Esophagus mucosa (tissue), 1 donor: ENCODE measurements at places on chromosomes 1 and 21. TPM values are rescaled to one million over a fixed set of nuclear protein-coding genes. Genes with fewer than 3 reads are reported as not detected.

Gene SLC5A9
- not detected for total RNA-seq

Gene NUF2
- 8.6 TPM for total RNA-seq

Gene SNRNP40
- total RNA-seq = 41.6 TPM

Gene SSR2
- total RNA-seq = 121 TPM

Gene TNFRSF14
- total RNA-seq = 12.0 TPM

DNA sequence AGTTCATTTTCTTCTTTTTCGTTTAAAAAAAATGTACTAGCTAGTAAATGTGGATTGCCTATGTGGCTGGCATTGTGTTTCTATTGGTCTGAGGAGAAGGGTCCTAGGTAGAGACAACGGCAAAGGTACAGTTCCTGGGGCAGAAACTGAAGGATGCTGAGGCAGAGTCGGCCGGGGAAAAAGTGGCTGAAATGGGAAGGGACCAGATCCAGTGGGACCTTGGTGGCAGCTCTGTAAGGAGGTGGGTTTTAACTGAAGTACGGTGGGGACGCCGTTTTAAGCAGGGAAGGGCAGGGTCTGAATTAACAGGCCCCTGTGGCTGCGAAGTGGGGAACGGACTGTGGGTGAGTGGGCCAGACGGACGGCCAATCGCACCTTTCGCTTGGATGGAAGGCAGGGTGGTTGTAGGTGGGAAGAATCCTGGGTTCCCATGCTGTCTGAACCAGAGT is 420 bp upstream of the VPS13D start:
- no peak for ATAC-seq

DNA sequence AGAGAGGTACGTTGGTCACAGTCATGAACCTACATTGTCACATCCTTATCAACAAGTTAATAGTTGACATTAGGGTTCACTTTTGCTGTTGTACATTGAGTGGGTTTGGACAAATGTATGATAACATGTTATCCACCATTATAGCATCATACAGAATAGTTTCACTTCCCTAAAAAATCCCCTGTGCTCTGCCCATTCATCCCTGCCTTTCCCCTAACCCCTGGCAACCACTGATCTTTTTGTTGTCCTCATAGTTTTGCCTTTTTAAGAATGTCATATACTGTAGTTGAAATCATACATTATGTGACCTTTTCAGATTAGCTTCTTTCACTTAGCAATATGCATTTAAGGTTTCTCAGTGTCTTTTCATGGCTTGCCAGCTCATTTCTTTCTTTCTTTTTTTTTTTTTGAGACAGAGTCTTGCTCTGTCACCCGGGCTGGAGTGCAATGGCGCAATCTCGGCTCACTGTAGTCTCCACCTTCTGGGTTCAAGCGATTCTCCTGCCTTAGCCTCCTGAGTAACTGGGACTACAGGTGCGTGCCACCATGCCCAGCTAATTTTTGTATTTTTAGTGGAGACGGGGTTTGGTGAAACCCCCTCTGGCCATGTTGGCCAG is 50.6 kb downstream of the UCK2 start:
- no peak for ATAC-seq

DNA sequence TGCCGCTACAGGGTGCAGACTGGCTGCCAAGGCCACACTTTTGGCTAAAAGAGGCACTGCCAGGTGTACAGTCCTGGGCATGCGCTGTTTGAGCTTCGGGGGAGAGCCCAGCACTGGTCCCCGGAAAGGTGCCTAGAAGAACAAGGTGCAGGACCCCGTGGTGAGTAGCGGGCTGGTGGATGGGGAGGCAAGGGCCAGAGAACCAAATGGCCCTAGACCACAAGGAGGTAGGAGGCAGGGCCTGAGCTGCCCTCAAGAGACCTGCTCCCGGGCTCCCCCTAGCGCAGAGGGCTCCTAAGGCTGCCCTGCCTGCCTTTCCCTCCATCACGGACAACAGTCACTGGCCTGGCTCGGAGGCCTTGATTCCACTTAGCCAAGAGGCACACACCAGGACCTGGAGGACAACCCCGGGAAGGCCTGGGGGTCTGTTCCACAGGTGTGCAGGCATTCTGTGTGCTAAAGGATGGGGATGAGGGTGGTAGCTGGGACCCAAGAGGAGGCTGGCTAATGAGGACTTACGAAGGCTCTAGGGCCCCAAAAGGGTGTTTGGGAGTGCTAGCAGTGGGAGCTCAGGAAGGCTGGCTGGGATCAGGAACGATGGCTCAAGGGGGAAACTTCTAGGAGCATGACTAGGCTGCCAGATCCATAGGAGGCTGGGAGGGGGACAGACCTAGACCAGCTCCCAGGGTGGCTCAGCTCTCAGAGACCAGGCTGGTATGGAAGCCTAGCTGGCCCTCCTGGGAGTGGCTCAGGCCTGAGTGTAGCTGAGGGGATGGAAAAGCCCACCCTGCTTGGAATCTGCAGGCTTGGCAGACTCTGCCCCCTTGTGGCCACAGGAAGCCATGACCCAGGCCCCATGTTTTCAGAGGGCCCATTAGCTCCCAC is 742 bp downstream of the ARTN start:
- ATAC-seq = peak; percentile 57

DNA sequence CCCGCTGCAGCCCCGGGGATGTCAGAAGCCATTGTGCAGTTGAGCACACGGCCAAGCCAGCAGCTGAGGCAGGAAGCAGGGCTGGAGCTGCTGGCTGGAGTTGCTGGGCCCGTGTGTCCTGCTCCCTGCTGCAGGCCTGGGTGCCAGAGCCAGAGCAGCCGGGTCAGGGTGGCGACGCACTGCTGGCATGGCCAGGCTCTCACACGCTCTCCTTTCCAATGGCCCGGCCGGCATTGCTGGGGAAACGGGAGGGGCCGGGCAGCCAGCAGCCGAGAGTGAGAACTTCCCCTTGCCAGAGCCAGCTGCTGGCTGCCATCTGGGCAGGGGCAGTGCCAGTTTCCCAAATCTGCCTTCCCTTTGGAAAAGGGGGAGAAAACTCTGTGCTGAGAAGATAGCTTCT is 82.4 kb upstream of the PROX1 start:
- no peak for ATAC-seq

DNA sequence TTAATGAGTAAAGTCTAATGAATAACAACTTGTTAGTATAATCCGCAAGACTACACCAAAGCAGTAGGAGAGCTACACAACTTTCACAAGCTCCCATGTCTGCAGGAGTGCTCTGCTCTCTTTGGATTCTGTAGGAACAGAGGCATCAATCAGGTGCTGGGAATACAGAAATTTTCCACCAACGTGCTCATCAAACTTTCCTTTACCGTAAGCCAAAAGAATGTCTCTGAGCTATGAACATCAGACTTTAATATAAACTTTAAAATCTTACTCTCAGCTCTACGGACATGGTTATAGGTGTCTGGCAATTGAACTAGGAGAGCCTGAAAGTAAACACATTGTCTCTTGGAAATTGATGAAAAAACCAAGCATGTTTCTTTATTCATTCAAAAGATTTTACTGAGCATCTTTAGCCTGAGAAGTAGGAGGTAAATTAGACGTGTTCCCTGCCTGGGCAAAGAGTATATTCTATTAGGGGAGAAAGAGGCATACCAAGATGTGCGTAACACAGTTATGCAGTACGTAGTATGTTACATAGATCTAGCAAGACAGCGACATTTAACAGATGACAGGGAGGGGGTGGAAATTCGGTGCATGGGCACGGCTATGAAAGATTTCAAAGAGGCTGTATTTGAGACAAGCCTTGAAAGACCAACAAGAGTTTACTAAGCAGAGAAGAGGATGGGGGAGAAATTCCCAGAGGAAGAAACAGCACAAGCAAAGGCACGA is 85.2 kb downstream of the TM2D1 start:
- no peak for ATAC-seq

DNA sequence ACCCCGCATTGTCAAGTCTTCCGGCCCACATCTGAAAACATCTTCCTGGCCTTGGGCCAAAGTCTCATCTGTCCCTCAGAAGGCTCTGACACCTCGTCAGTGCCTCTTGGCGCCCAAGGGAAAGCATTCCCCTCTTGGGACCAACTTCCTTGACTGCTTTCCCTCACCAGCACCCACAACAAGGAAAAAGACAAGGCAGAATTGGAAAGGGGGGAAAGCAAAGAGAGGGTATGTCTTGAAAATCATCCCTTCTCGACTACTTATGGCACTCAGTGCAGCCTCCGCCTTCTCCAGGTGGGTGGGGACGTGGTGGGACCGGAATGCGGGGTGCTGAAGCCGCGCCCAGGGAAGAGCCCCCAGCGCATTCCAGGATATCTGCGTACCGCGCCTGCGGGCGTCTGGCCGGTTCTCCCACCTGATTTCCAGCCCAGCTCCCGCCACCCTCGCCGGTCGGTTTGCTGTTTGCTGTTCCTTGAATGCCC is 554 bp upstream of the SLC39A1 start:
- peak; percentile 26 for ATAC-seq

- ATAC-seq = no peak
Observed at GRCh38 chr1:20399196-20399595, 86.8 kb downstream of the CAMK2N1 start.

DNA sequence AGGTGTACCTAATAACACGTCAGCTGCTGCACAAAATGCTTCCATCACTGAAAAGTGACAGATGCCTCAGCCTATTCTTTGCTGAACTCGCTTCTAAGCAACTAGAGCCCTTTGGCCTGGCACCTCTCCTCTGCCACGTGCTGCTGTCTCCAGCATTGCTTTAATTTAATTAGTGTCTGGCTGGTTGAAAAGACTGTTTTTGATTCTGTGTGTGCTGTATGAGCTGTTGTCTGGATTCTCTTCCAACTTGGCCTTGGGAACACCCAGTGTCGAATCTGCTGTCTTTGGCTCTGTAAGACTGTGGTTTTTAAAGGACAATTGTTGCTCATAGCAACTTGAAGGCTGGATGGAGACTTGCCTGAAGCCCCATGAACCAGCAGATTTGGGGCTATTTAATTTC is 109.5 kb downstream of the PSMG1 start:
- ATAC-seq = no peak

- no peak for ATAC-seq
Observed at GRCh38 chr21:32253215-32253641, 25.6 kb downstream of the MIS18A start.

DNA sequence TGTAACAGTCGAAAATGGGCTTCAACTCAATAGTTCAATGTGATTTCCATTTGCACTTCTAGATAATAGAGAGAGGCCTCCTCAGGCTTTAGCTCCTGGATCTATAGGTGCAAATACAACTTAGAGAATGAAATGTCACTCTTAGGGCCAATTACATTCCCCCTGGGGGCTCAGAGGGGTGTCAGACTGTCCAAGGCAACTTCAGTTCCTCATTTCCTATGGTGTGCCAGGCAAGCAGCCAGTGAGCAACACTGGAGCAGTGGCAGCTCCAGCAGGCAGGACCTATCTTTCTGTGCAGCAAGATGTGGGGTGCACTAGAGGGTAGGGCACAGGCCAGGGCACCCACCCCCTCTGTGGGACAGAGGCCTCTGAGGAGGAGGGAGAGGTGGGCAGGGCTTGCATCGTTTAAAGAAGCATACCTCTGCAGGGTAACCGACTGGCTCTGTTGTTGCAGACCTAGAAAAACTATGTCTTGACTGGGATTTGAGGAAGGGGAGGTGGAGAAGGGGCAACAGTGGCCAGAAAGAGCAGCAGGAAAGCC is 97.3 kb downstream of the SUSD4 start:
- ATAC-seq = no peak

DNA sequence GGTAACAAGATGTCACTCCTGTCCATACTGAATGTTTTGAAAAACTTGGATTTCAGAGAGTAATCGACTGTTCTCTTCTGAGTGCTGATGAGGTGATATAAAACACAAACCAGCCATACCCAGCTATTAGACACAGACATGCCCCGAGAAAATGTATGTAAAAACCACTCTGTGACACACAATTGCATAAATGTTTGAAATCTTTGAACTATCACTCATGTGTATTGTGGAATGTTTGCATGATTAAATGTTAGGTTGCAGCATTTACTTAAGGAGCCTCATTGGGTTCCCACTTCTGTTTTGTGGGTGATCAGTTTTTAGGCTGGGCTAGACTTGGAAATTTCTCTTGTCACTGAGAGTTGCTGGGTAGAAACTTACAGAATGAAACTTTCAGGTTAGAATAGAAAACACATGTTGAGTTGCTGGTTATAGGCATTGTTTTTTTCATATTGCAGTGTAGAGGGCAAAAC is 270.4 kb upstream of the B3GALT2 start:
- no peak for ATAC-seq

DNA sequence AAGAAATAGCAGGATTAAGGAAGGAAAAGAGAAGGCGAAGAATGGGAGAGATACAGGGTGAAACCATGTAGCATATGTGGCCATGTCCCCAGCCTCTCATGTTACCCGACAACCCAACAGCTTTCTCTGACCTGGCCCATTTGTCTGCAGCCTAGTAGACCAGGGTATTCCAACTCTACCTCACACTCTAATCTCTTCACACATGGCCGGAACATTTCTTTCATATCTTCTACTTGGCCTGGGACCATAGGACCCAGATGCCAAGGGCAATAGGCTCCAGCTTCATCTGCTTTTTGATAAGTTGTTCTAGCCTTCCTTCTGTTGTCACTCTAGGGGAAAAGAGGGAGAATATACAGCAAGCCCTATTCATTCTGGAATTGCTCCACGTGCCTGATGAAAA is 95.0 kb upstream of the DPT start:
- ATAC-seq = no peak

DNA sequence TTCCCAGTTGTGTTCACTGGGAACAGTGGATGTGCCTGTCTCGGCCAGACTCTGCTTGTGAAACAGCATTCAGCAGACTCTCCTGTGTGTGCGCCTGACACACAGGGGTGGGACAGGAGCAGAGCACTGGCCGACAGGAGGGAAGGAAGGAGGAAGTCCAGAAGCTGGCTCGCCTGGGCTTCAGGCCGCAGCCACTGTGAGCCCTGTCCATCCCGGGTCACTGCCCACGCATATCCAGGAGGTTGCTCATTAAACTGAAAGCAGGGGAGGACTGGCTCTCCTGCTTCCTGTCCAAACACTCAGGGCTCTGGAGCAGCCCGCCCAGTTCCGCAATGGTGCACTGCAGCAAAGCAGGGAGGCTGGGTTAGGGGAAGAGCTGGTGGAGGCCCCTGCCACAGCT is 218.7 kb upstream of the VAMP3 start:
- no peak for ATAC-seq

DNA sequence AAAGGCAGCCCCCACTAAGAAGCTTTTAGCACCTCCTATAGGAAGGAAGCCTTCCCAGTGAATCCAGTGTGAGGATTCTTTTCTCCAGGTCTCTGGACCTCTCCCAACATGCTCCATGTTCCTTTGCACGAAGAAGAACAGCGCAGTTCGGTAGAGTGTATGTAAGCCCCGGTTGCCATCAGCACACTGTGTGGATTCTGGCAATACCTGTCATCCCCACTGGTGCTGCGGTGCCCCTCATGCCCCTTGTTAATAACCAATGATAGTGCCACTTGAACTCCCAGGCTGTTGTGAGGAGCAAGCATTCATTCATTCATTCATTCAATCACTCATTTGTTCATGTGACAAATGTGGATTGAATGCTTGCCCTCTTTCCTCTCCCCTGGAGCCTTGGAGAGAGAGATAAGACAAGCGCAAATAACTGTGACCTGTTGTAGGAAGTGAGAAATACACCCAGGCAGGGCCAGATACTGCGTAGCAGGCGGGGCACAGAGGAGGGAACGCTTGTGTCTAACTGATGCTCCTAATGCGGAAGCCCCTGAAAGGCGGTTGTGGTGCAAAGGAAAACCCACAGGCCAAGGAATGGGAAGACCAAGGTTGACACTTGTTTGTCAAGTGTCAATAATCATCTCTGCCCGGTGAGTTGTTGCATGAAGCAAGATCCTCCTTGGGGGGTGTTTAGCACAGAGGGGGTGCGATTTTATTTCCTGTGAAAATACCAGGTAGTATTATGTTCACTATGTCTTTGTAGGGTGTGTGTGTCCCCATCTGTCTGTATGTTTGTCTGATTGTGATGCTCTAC is 9.8 kb downstream of the LGR6 start:
- no peak for ATAC-seq
